GM12878 (cell line): ENCODE measurements at places on chromosomes 13 and 19. TPM values are rescaled to one million over a fixed set of nuclear protein-coding genes. Genes with fewer than 3 reads are reported as not detected.

The ZGLP1 gene
- total RNA-seq = 2.5 and 4.1 TPM in 2 replicates

The HS6ST3 gene
- total RNA-seq = not detected in 2 replicates

The POSTN gene
- 0.08 TPM in 1 of 2 replicates, not detected in the other for total RNA-seq

GRCh38 chr19:17074634-17075034, 618 bp downstream of the HAUS8 start:
- no peak for DNase-seq

- DNase-seq = no peak
These were observed 45.8 kb downstream of the MLLT1 start for GRCh38 chr19:6233827-6234511.

DNA sequence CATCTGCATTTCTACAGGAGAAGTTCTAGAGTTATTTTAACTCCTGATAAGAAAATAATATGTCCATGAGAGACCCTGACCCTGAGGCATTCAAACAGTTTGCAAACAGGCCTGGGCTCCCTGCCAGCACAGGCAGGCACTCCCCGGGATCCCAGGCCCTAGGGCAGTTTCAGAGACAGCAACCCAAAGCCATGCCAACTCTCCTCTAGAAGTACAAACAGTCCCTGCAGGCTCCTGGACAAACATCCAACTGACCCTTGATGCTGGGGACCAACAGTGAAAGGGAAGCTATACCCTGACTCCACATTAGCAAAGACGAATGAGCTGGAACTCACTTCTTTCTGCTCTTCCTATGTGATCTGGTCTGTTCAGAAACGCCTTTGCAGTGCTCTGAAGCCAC, 44.8 kb downstream of the CCDC70 start:
- DNase-seq = no peak
